Femur (tissue), 1 donor: ENCODE measurements at places on chromosomes 5 and 9.

- no peak for DNase-seq
These were observed 3.2 kb downstream of the LHX6 start for GRCh38 chr9:122225312-122226141.

- DNase-seq = no peak
These were observed 875 bp downstream of the ACO1 start for GRCh38 chr9:32385152-32385884.

GRCh38 chr5:179060116-179061008 is at the start of gene ZNF354C:
TSS of gene ZNF354C (plus strand) at chr5:179060373. CDS start at chr5:179062069, 1,696 bp downstream.
- peak; percentile 95 for DNase-seq

DNA sequence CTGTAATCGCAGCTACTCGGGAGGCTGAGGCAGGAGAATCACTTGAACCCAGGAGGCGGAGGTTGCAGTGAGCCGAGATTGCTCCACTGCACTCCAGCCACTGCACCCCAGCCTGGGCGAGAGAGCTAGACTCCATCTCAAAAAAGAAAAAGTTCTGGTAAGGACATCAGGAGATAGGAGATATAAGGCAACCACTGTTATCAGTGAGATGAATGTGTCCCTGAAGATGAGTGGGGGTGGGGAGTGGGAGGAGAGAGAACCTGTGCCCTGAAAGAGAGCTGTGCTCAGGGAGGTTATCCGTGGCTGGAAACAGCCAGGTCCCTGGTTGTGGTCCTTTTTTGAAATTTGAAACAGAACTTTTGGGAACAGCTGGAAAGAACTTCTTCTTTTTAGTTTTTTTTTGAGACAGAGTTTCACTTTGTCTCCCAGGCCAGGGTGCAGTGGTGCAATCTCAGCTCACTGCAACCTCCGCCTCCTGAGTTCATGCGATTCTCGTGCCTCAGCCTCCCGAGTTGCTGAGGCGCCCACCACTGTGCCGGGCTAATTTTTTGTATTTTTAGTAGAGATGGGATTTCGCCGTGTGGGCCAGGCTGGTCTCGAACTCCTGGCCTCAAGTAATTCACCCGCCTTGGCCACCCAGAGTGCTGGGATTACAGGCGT is 2.6 kb downstream of the PTPA start:
- no peak for DNase-seq

GRCh38 chr5:65704621-65705239 is 17.2 kb downstream of the SGTB start:
- no peak for DNase-seq

- no peak for DNase-seq
These were observed 11.6 kb downstream of the DAB2IP start for GRCh38 chr9:121662891-121663580.

DNA sequence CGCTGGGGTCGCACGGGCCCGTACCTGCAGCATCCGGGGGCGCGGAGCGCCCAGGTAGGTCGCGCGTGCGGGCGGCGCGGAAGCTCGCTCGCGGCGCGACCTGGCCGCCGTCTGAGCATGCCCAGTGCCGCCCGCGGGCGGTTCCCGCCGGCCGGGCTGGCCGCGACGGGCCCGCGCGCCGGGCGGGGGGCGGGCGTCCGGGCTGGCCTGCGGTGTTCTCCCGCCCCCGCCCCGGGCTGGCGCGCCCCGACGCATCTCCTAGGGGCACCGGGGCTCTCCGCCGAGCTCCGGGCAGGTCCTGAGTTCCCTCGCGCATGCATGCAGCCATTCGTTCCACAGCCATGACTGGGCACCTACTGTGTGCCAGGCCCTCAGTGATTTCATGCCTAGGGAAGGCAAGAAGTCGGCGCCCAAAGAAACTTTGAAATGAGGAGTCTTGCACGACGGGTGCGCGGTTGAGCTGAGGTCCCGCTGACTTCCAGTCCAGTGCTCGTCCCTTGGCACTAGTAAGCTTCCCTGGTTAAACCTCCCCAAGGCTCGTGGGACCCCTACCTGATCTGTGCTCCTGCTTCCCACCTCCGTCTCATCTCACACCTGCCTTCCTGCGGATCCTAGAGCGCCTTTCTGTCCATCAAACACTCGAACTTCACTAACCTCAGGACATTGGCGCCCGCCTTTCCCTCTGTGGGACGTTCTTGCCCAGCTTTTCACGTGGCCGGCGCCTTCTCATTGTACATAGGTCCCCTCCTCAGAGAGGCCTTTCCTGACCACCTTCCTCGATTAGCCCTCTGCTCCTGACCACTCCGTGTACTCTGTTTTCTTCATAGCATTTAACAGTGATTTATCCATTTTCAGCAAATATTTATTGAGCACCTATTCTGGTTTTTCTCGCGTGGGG is at the start of gene PTPN3:
PTPN3 (minus strand) TSS at position 113 of the 898 bp plus-strand sequence. CDS start 34,873 bp downstream, outside the sequence.
- no peak for DNase-seq

- DNase-seq = no peak
These were observed 42.9 kb downstream of the SPRY4 start for GRCh38 chr5:142281966-142282365.

GRCh38 chr9:1201262-1201661 is 151.1 kb downstream of the DMRT2 start:
- no peak for DNase-seq

GRCh38 chr5:158421319-158421718 is 562.4 kb upstream of the CLINT1 start:
- DNase-seq = no peak

- no peak for DNase-seq
These were observed 39.8 kb upstream of the FBXL17 start for GRCh38 chr5:108421713-108422112.

DNA sequence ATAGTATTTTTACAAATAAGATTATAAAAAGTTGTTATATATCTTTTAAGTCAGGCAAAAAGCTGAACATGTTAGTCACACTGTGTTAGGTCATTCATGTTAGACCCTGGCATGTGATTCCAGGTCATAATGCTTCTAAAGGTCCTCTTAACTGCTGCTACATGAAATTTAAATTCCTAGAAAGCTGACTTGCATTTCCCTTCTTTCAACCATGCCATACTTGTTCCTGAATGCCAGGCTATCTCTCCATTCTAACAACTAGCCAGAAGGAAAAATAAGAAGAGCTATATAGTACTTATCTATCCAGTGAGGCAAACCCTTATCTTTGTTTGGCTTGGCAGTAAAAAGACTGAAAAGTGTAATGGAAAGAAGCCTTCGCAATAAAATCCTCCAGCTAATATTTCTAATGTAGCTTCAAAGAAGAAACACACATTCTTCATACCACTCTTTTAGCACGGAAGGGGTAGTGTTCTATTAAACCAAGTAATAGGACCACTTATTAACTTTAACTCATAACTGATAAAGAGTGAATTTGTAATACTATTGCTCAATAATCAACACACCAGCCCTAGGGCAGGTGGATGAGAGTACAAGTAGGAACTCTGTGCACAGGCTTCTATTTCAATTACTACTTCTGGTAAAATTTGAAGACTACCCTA is 310.2 kb downstream of the PDE4D start:
- no peak for DNase-seq

DNA sequence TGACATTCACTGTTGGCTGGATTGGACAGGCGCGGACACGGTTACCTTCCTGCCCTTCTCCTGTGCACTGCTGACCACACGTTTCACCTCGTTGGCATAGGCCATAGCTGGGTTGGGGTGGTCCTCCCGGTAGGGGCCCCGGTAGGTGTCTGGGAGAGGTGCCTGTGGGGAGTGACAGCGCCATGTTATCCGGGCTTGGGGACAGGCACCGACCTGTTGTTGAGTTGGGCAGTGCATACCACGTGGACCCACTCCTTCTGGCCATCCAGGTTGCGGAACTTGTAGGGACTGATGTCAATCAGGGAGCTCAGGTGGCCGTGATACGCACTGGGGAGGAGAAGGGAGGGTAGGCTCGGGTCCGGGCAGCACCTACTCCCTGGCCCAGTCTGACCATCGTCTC is 8.2 kb downstream of the PHYKPL start:
- no peak for DNase-seq

- peak; percentile 59 for DNase-seq
These were observed 40.8 kb upstream of the GNPDA1 start for GRCh38 chr5:142053426-142054151.

DNA sequence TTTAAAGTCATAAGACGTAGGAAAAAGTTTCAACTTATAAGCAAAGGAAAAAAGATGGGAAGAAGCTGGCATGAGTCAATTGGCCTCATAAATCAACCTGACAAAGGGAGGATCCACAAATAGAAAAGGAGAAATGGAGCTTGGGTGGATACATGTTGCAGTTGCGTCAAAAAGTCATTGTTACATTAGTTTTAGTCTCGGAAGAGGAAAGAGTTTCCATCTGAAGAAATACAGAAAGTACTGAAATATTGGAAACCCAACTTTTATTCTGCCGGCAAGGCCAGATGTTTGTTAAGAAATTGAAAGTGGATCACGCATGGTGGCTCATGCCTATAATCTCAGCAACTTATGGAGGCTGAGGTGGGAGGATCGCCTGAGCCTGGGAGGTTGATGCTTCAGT is 11.3 kb upstream of the TIMD4 start:
- DNase-seq = no peak

- no peak for DNase-seq
These were observed 37.9 kb downstream of the SLC6A7 start for GRCh38 chr5:150227606-150228273.

- no peak for DNase-seq
These were observed 81.0 kb downstream of the DCP2 start for GRCh38 chr5:113057557-113057984.

GRCh38 chr9:69204326-69204725 is 30.2 kb downstream of the TJP2 start:
- no peak for DNase-seq

GRCh38 chr5:145908206-145908960 is 28.0 kb upstream of the SH3RF2 start:
- no peak for DNase-seq

DNA sequence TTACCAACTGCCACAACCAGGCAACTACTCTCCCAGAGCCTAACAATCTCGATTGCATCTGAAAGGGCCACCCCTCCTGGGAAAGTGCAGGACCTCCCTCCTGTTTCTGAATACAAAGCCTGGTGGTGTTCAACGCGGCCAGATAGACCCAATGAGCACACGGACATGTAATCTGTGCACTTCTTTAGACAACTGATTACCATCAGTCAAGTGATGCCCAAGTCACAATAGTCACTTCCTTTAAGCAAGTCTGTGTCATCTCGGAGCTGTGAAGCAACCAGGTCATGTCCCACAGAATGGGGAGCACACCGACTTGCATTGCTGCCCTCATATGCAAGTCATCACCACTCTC is 739 bp downstream of the C9orf72 start:
- no peak for DNase-seq

- DNase-seq = no peak
These were observed 32.8 kb upstream of the TNIP1 start for GRCh38 chr5:151113651-151114050.

DNA sequence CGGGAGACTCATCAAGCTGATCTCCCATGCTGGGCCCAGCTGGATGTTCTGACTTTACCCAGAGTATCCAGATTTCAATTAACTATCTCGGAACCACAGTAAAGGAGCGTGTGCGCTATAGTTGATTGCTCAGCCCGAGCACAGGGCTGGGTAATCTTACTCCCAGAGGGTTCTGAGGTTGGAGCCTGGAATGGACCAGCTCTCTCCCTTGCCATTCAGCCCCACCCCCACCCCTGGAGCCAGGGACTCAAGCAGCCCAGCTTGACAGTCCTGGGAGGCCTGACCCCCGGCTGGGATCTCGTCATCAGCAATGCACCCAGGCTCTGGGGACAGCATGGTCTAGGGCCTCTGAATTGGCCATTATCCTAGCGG is 23.7 kb upstream of the PTGES start:
- DNase-seq = peak; percentile 33

GRCh38 chr5:157558041-157558595 is 17.5 kb downstream of the ADAM19 start:
- DNase-seq = peak; percentile 37

DNA sequence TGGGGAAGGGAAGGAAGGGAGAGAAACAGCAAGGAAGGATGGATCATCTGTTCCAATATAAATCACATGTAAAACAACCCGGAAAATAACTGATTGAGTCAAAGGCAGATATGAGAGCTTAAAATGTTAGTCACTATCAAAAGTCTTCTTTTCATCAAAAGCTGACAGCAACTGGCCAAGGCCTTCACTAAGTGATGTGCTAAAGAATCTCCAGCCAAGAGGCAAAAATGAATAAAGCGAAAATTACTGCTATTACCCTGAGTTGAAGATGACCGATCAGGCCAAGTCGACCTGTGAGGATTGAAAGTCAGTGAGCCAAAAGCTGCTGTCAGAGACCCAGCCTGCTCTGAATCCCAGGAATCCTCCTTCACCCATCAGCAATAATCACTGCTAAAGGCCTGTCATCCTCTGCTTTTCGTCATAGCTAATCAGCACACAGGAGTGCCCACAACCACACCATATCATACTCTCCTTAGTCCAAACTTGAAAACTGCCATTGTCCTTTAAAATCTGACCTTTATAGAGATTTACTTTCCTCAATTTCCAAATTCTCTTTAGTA is 736.9 kb downstream of the TLE1 start:
- no peak for DNase-seq

DNA sequence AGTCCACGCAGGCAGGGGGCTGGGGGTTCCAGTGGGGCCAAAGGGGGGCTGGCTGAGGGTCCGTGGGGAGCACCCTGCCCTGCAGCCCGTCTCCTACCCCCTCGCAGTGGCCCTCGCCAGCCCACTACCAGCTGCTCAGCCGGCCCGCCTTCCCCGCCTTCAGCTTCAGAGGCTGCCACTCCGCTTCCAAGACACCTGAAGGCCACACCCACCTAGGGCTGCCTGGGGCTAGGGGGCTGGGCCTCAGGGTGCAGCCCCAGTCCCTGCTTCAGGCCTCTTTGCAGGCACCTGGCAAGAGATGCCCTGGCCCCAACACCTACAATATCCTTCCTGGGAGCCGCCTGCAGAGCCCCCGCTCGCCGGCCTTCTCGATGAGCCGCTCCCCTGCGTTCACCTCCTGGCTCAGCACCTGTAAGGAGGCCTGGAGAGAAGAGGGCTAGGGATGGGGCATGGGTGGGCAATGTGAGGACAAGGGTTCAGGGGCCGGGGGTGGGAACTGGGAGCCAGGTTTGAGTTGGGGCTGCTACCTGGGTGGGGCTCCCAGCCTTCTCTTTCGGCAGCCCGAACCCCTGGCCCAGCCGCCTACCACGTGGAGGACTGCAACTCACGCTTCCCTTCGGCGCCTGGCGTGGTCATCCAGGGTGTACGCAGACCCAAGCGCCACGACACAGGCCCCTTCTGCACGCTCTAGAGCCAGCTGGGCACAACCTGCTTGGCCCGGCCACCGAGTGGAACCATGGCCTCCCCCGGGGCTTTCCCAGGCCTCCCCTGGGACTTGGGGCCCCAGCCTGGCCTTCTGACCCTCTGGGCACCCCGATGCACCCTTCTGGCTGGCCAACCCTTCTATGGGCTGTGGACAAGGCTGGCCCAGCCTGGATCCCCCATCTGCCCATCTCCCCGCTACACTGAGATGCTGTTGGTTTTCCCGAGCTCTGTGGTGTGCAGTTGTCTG is 1.7 kb downstream of the STPG3 start:
- no peak for DNase-seq
